ENCODE measurements at places on chromosomes 1 and 21.

- DNase-seq = peak; percentile 18
These were observed 21.1 kb downstream of the CLDN8 start for GRCh38 chr21:30194701-30195299.

DNA sequence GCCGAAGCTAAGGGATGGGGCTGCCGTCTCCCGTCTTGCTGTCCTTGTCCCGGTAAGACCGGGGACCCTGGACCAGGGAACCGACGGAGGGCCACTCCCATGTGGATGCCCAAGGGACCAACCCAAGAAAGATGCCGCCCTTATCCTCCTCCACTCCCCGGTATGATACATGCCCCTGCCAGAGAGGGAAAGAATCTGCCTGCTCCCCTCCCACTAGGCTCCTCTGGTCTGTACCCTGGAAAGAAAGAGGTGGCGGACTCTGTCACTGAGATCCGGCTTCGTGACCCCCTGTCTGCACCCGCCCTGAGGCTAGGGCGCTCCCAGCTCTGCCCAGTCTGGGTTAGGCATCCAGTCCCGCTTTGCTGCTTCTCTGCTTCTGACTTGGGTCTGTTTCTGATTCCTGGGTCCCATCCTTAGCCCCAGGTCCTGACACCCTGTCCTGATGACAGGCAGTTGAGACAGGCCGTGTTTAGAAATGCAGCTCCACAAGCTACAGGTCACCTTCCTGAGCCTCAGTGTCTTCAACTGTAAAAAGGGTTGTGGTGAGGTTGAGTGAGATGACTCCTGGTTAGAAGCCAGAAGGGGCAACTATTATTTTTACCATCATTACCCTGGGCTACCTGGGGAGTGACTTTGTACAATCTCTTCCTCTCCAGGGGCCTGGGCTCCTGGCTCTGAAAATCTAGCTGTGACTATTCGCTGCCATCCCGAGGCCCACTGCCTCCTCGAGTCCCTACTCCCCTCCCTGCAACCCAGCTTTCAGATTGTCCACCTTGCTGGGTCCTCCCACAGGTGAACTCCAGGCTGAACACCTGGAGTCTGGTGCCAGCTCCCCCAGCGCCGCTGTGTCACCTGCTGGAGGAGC, 3.7 kb downstream of the MATN1 start:
- DNase-seq = no peak

GRCh38 chr1:187129132-187129531, 300.4 kb downstream of the PLA2G4A start:
- DNase-seq = no peak

GRCh38 chr1:153869486-153869885, 53.3 kb downstream of the GATAD2B start:
- DNase-seq = no peak

DNA sequence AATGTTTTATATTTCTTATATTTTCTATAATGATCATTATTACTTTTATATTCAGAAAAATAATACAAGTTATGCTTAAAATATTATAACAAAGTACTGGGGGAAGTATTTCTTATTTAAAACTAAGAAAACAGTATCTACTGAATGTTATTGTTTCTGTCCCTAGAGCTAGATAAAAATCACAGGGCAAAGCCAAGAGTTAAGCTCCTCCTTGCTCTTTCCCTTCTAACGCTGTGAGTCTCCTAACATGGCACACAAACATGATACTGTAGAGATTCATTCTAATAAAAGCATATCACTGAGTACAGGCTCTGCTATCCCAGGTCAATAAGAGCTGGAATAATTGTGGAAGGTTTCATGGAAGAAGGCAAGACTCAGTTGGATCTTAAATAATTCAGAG, 53.4 kb downstream of the PTPN14 start:
- no peak for DNase-seq

DNA sequence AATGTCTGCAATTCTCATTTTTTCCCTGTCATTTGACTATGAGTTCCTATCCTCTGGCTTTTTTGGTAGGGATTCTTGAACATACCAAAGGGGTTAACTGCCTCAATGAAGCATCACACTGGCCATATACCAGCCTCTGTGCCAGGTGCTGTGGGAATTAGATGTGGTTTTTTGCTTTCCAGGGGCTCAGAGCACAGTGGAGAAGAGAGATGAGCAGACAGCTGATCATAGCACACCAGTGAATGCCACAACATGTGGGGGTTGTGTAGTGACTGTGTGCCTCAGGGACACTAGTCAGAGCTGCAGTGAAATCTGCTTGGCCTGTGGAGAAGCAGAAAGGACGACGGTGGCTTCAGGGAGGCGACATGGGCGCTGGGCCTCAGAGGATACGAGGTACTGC, 30.8 kb downstream of the HLX start:
- no peak for DNase-seq

DNA sequence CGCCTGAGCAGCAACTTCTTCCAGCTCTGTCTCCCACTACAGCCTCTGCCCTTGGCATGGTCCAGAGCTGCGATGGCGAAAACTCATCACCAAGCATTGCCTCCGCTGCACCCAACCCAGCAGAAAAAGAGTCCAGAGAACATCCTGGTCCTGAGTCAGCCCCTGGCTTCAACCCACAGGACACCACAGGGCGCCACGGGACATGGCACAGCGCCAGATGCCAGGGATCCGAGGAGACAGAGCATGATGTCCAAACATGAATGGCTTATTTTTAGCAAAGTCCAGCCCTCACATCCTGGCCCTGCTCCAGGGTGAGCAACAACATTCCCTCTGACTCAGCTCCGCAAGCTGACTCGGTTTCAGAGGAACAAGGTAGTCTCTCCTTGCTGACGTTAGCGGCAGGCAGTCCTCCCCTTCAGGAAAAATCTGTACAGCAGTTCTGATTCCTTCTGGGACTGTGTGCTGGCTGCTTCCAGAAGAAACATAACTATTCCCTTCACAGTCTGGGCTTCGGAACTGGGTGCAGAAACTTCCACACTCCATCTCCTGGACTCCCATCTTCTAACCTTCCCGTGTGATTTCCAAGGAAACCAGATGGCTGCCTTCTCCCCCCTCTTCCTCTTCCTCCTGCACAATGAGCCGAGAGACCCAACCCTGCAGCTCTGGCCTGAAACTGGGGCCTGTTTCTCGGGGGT, 131.3 kb downstream of the TOMM20 start:
- DNase-seq = peak; percentile 100

DNA sequence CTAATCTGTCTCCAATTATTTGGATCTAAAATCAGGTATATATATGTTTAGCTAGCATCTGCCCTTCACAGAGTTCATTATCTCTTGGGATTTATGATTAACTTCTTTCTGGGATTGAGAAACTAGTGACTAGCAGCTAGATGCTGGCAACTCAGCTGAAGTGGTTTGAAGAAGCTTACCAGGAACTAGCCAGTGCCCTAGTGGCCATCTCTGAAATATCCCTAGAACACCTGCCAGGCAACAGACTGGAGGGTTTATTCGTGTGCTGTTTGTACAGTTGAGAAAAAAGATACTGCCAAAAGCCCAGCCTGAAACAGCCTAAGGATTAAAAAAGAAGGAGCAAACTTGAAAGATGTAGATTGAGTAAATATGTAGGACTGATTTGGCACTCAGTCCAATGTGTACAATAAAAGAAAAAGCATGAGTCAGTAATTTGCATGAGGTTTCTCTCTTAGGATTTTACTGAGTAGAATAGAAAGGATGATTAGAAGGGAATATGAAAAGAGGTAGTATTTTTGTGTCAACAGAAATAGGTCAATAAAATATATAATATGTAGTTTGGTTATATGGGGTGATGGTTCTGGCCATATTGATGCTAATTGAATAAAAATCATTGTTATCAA, 1144.6 kb upstream of the ADGRL2 start:
- peak; percentile 17 for DNase-seq

GRCh38 chr1:50667272-50667671, 244.0 kb upstream of the DMRTA2 start:
- peak; percentile 19 for DNase-seq

- DNase-seq = no peak
These were observed 33.9 kb downstream of the EIF2D start for GRCh38 chr1:206578068-206578977.

- DNase-seq = no peak
These were observed 47.5 kb upstream of the SLC19A1 start for GRCh38 chr21:45589686-45590245.

- DNase-seq = no peak
These were observed 30.8 kb downstream of the KCNA3 start for GRCh38 chr1:110643879-110644472.

DNA sequence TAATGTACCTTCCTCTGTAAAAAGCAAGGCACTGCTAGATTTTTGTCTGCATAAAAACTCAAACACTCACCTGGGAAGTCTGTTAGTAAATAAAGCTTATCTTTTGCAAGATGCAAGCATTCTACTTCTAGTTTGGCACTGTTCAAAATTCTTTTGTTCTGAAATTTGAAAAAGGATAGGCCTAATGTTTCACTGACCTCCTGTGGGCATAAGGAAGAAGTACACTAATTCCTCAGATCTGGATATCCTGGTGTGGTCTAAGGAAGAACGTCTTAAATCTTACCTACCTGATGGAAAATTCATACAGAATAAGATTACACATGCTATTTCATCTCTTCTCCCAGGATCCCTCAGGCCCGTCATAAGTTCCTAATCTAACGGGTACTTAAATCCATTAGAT, 93.5 kb upstream of the CAMK1G start:
- peak; percentile 10 for DNase-seq

GRCh38 chr21:31967334-31967733, 94.5 kb downstream of the HUNK start:
- no peak for DNase-seq

DNA sequence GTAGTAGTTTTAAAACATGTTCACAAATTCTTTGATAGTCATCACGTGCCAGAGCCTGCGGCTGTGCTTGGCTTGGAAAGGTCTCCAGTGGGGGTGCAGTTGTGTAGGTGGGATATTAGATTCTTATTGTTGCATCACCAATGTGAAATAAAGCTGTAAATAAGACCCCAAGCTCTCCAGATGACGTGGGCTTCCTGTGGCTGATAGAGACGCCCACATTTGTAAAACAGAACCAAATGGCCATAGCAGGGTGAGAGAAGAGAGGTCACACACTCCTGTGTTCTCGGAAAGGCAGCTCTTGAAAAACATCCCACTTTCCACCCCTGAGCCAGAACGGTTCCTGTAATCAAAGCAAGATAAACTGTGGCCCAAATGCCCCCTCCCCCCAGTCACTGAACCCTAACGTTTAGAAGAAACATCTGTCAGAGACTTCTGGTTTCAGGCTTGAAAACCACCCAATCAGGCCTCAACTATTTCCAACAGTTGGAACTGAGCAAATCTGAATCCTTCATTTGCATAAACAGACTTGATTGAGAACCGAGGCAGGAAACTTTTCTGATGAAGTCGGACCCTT, 6.6 kb upstream of the NTPCR start:
- no peak for DNase-seq

DNA sequence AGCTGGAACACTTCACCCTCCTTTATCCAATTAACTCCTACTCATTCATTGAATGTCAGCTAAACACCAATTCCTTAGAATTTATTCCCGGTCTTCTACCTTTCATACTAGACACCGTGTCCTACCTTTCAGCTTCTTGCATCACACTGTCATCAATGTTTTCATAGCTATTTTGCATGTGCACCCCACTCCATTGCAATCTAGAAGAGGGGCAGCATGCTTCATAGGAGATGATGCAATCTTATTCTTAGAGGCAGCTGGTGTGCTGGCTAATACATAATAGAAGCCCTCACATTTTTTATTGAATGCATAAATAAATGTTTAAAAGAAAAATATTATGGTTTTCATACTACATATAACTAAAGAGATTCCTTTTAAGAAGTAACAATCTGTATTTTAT, 123.6 kb downstream of the DSCAM start:
- DNase-seq = no peak

GRCh38 chr1:234127026-234127671, 222.7 kb downstream of the SLC35F3 start:
- no peak for DNase-seq

GRCh38 chr1:154418923-154419619, 13.9 kb downstream of the IL6R start:
- no peak for DNase-seq

DNA sequence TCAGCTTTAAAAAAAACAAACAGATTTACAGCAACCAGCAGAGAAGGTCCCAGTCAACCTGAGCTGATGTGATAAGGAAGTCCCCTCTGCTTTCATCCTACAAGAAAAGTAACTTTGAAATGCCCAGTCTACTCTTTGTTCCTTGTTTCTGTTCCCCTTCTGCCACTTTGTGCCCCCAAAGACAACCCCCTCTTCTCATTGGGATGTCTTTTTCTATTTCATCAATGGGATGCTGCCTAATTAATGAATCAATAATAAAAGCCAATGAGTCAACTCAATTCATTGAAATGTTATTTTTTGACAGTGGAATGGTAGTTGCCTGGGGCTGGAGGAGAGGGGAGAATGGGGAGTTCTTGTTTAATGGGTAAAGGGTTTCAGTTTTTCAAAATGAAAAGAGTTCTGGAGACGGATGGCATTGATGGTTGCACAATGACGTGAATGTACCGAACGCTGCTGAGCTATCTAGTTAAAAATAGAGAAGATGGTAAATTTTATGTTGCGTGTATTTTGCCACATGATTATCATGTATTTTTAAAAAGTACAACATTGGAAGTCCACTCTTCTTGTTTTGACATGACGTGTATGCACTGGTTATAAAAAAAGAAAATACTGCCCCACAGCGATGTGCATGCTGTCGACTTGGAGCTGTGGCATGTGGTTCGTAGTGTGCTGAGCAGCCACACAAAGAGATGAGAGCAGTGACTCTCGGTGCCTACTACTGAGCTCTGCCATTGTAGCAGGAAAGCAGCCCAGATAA, 22.4 kb upstream of the PADI2 start:
- no peak for DNase-seq

- peak; percentile 24 for DNase-seq
These were observed 61.7 kb downstream of the ARID4B start for GRCh38 chr1:235266325-235266724.

GRCh38 chr1:228697207-228698016, 37.9 kb upstream of the RHOU start:
- peak; percentile 22 for DNase-seq

GRCh38 chr21:25881524-25882376, 147.0 kb downstream of the GABPA start:
- DNase-seq = peak; percentile 67

Measured in astrocyte of the spinal cord (primary cell).